NCI-H460 (cell line): ENCODE measurements at places on chromosomes 1 and 21. TPM values are rescaled to one million over a fixed set of nuclear protein-coding genes. Genes with fewer than 3 reads are reported as not detected.

DNA sequence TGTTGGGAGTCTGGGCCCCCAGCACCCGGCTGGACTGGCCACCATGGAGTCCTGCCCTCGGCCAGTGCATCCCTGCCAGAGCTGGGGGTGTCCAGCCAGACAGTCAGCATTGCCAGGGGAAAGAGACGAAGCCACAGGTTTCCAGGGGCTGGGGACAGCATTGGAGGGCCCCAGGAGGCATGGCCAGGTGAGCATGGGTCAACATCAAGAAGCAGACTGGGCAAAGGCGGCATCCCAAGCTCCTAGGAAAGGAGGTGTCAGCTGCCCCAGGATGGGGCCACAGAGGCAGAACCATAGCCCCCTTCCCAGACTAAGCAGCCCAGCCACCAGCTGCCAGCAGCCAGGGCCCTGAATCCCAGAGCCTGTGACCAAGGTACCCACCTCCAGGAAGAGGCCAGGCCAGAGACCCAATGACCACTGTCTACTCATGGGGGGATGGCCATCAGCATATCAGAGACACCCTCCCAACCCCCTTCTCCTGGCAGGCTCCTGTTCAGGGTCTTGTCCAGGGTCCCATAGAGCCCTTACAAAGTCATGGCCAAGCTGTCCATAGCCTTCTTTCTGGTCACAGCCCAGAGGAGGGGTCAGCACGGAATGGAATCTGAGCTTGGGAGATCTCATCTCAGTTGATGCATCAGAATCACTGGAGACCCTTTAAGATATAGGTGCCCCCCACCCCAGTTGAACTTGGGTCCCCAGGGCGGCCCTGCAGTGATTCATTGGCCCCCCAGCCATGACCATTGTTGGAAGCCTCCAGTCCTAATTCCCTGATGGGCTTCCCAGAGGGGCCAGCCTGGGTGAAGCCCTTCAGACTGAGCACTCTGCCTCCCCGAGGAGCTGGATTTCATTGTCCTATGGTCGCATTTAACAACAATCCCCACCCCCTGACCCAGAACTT is 32.5 kb downstream of the WNT3A start:
- DNase-seq: no peak

GRCh38 chr1:29230204-29230552 is 556 bp downstream of the MECR start:
- no peak for DNase-seq

GRCh38 chr21:36186081-36186480 is 29.5 kb downstream of the DOP1B start:
- DNase-seq: no peak

DNA sequence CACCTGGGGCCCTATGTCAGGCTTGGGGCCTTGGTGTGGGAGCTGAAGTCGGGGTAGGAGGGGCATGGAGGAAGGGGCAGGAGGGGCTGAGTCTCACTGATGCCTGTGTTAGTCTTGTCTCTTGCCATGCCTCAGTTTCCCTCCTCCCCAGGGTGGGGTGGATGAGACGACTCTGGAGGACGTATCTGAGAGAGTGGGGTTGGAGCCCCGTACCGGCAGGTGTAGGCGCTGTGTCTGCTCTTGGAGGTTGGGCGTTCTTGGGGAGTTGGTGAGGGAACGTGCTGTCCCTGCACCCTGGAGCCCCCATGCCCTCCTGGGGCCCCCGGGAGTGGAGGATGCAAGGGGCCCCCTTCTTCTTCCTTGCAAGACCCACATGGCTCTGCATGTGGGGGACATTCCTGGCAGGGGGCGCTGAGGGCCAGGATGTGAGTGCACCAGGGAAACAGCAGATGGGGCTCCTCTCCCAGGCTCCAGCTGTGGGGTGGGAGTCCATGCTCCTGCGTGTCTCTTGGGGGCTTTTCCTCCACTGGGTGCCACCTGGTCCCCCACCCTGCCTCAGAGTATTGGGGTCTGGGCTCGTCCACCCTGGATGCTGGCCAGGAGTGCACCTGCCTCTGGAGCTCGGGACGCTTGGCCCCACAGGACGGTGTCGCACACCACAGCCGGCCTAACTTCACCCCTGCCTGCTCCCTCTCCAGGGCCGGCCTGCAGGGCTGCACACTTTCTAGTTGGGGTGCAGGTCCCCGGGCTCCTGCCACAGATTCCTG is 1.4 kb upstream of the TNFRSF14 start:
- no peak for DNase-seq

DNA sequence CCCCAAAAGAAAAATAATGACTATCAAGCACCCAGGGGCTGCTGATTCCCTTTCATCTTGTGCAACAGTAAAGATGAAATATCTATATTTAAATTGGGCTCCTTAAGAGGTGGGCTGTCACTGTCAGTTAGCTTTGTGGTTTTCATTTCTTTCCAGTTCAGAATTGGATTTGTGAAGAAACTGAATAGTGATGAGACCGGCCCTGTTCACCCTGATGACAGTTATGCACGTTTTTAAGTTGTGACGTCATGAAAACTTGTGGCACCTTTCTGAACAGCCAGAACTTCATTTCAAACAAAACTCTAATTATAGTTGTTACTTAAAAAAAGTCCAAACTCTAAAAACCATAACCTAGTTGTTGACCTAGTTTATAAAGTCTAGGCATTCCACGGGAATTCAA is 125.9 kb downstream of the RUNX1 start:
- DNase-seq: no peak

- DNase-seq: no peak
Measured at GRCh38 chr1:204152310-204153044, 633 bp upstream of the ETNK2 start.

DNA sequence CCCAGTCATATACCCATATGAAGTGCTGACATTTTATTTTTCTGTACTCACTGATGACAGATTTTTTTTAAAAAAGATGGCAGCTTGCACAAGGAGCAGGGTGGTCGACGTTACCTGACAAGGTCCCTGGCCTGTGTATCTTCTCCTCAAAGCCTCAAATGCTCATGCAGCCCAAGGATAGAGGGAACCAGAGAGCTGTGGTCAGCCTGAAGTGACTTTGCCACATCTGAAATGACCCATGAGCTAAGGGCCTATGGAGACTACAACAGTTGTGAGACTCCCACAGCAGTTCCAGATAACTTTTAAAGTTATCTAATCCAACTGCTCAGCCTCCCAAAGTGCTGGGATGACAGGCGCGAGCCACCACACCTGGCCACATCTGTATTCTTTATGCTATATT is 131.1 kb downstream of the GLUL start:
- no peak for DNase-seq

GRCh38 chr1:46369542-46370213 is 24.4 kb upstream of the FAAH start:
- DNase-seq: no peak

DNA sequence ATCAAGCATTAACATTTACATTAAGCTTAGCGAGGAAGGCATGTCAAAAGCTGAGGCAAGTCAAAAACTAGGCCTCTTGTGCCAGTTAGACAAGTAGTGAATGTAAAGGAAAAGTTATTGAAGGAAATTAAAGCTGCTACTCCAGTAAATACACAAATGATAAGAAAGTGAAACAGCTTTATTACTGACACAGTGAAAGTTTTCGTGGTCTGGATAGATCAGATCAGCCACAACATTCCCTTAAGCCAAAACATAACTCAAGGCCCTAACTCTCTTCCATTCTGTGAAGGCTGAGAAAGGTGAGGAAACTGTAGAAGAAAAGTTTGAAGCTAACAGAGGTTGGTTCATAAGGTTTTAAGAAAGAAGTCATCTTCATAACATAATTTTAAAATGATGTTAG is 131.9 kb downstream of the VAV3 start:
- DNase-seq: no peak

GRCh38 chr1:31549809-31550620 is 26.3 kb upstream of the TINAGL1 start:
- DNase-seq: no peak

DNA sequence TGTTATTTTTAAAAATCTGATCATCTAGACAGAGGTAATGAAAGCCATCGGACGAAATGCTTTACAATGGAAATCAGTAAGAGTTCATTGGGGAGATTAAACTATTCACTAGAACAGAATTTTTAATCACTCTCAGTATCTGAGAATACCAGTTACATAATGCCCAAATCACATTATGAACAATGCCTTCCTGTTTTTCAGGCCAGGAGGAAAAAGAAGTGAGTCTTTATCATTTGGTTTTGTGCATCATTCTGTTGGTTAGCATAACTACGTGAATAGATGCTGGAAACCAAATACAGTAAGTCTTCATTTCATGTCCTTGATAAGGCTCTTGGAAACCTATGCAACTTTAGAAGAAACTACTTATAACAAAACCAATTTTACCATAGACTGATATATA is 18.0 kb upstream of the ASB17 start:
- no peak for DNase-seq

- DNase-seq: no peak
Measured at GRCh38 chr21:41597227-41597626, 89.3 kb upstream of the TMPRSS2 start.

CACNA1S gene
- not detected in 2 replicates for total RNA-seq

FCGR2B gene
- not detected in 2 replicates for total RNA-seq

MRPS6 gene
- total RNA-seq: 16.5 and 20.3 TPM in 2 replicates

CELA2A gene
- not detected in 2 replicates for total RNA-seq
